ENCODE measurements at places on chromosomes 16 and 17.
A peak's percentile ranks its signal among the peaks of the same experiment; 100 is the strongest.

DNA sequence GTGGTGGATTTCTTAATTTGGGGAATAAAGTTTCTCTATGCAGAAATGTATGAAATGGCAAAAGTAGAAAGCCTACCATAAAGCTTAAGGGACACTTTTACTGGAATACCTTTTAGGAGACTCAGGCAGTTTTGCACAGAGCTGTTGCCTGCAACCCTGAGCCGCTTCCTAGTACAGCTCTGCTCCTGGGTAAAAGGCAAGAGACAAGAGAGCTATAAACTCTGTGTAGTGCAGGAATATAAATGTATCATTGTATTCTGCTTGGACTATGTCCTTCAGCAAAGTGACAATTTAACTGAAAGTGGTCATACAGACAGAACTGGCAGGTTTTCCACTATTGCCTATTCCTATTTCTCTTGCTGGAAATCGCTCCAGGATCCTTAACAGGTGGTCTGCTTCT lies 65.3 kb upstream of the MYOCD start:
- no peak for DNase-seq

DNA sequence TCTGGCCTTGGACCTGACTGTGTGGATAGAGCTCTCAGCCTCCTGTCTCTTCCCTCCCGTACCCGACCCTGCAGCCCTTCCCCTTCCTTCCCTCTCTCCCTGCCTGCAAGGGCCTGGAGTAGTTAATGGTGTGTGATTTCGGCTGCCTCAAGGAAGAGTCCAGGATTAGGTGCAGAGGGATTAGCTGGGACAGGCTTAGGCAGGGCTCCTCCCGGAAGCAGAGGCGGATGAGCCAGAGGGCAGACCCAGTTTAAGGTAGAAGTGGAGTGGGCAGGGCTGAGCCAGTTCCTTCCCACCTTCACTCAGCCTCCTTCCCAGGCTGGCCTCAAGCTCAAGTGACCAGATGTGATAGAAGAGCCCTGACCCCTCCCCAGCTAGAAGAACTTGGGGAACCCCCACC lies 16.8 kb downstream of the GUCY2D start:
- no peak for DNase-seq

DNA sequence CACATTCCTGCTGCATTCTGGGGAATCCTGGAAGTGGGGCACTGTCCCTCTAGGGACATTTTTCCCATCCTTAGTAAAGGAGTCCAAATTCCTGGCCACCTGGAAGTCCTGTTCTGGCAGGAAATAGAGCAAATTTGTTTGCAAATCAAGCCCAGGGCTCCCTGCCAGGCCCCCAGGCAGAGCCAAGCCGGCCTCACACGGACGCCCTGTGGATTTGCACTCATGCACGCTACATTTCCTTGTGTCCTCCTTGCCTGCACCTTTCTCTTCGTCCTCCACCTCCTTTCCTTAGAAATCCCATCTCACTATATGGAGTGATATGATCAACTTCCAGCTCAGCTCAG lies 7.0 kb upstream of the CALB2 start:
- DNase-seq = peak; percentile 96

GRCh38 chr16:79801646-79802045 lies 201.1 kb upstream of the MAF start:
- DNase-seq = no peak
